ENCODE measurements at places on chromosomes 13 and 19. TPM values are rescaled to one million over a fixed set of nuclear protein-coding genes. Genes with fewer than 3 reads are reported as not detected.

Gene FUT2
- 34.5 TPM for polyA plus RNA-seq

Gene LGALS14
- polyA plus RNA-seq: not detected

Gene SHD
- polyA plus RNA-seq: not detected

Gene DNAAF3
- polyA plus RNA-seq: 1.1 TPM

Gene PCDH20
- 0.19 TPM for polyA plus RNA-seq

Gene ZSWIM9
- polyA plus RNA-seq: 3.2 TPM

Gene CGB8
- not detected for polyA plus RNA-seq

Gene BCL3
- 64.5 TPM for polyA plus RNA-seq

Gene TTYH1
- 3.7 TPM for polyA plus RNA-seq

Gene RASIP1
- 11.4 TPM for polyA plus RNA-seq

Gene OLFM4
- polyA plus RNA-seq: 1.3 TPM

Gene PRR20C
- not detected for polyA plus RNA-seq

Gene ZNF850
- polyA plus RNA-seq: 0.13 TPM

Gene TPTE2
- polyA plus RNA-seq: not detected

Gene SIX5
- 9.8 TPM for polyA plus RNA-seq

Gene EBI3
- polyA plus RNA-seq: 0.53 TPM

Gene ZNF814
- polyA plus RNA-seq: 3.5 TPM

Gene SMIM24
- polyA plus RNA-seq: 0.02 TPM

Gene KIR2DL4
- not detected for polyA plus RNA-seq

Gene LILRA5
- polyA plus RNA-seq: 0.34 TPM

Gene ZNF428
- 27.3 TPM for polyA plus RNA-seq

Gene COPE
- polyA plus RNA-seq: 214 TPM

Gene FPR1
- 1.00 TPM for polyA plus RNA-seq

Gene IGLON5
- 0.15 TPM for polyA plus RNA-seq

Gene PIP5K1C
- polyA plus RNA-seq: 10.4 TPM

Gene ZNF415
- polyA plus RNA-seq: 2.3 TPM

Gene ADGRE3
- polyA plus RNA-seq: 0.07 TPM

Gene ARHGAP45
- polyA plus RNA-seq: 8.9 TPM

Gene TSHZ3
- 1.9 TPM for polyA plus RNA-seq

Gene TEX29
- 0.24 TPM for polyA plus RNA-seq

Gene CNMD
- not detected for polyA plus RNA-seq

Gene CD177
- 0.53 TPM for polyA plus RNA-seq

Gene ZNF221
- polyA plus RNA-seq: 1.2 TPM

Gene ZNF681
- polyA plus RNA-seq: 1.4 TPM

Gene ZNF835
- 0.18 TPM for polyA plus RNA-seq

Gene MUC16
- 0.04 TPM for polyA plus RNA-seq

Gene NDUFA13
- polyA plus RNA-seq: 273 TPM

Gene CALR3
- polyA plus RNA-seq: 0.02 TPM

Gene PABPC3
- polyA plus RNA-seq: 0.20 TPM

Gene PSG3
- not detected for polyA plus RNA-seq

Gene KLK4
- polyA plus RNA-seq: 0.18 TPM

Gene ZNF773
- 1.4 TPM for polyA plus RNA-seq

Gene LYL1
- 1.5 TPM for polyA plus RNA-seq

Gene SYNGR4
- not detected for polyA plus RNA-seq

Gene WDR88
- not detected for polyA plus RNA-seq

Gene DMKN
- 315 TPM for polyA plus RNA-seq

Gene MAG
- not detected for polyA plus RNA-seq

Gene MBOAT7
- polyA plus RNA-seq: 22.0 TPM

Gene FXYD1
- 13.2 TPM for polyA plus RNA-seq

Gene SIGLEC14
- polyA plus RNA-seq: 0.11 TPM

Gene CEACAM7
- 59.6 TPM for polyA plus RNA-seq

Data from esophagus (tissue), 2 donors.